ENCODE measurements at places on chromosomes 2 and 18.
A peak's percentile ranks its signal among the peaks of the same experiment; 100 is the strongest.

- no peak for DNase-seq
Measured at GRCh38 chr18:44681076-44681970, 635 bp downstream of the SETBP1 start.

GRCh38 chr2:174878537-174879147 lies 114.4 kb upstream of the CHRNA1 start:
- no peak for DNase-seq

- DNase-seq, result peak; percentile 41
Measured at GRCh38 chr18:2906704-2907549, 60.1 kb downstream of the EMILIN2 start.

- DNase-seq, result no peak
Measured at GRCh38 chr18:42509750-42510415, 554.8 kb downstream of the PIK3C3 start.

- DNase-seq, result no peak
Measured at GRCh38 chr2:200650195-200650594, 64.4 kb downstream of the AOX1 start.

- DNase-seq, result no peak
Measured at GRCh38 chr2:121038031-121038430, 247.0 kb downstream of the TFCP2L1 start.

- DNase-seq, result no peak
Measured at GRCh38 chr18:3525870-3526420, 76.0 kb downstream of the TGIF1 start.

- DNase-seq, result no peak
Measured at GRCh38 chr2:205323929-205324328, 358.4 kb upstream of the NRP2 start.

DNA sequence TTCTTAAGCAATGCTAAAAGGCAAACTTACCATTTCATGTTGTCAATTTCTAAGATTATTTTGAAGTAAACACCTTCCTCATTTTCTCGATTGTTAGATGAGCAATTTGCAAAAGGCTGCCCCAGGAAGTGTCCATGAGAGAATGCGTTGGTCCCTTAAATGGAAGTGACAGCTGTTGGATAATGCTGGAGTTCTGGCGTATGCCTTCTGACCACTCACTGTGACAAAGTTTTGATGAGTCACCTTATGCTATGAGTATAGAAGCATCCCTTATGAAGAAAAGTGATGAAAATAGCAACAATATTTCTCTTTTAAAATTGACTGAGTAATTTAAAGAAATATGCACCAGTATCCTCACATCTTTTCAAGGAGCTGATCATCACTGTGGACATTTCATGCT lies 1497.5 kb downstream of the DPP10 start:
- no peak for DNase-seq

DNA sequence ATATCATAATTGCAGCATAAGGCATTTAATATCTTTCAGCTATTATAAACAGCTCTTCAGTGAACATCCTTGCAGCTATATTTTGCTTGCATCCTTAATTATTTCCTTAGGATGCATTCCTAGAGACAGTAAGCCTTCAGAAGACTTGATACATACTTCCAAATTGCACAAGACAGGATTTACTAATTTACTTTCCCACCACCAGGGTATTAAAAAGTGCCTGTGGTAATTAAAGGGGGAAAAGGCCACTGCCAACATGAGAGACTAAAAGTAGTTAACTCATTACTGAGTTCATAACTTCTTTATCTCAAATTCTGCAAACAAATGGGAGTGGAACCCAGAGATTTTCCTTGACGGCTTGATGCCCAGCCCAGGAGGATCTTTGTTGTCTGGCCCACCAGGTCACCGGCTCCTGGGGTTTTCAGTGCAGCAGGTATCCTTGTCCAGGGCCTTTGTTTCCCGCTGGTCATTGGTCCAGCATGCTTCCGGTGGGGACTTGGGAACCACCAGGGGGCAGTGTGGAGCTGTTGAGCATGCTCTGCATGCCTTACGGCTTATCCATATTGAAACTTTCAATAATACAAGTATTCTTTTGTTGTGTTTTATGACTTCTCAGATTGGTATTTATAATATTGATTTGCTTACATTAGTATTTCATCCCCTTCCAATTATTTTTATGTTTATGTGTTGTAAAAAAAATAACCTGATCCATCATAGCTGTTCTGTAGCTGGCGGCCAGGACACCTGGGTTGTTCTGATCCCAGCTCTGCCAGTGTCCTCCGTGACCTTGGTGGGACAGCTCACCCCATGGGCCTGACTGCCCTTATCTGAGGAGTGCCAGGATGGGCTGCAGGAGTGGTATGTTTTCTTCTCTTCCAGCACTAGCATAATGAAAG lies 61.4 kb downstream of the TGOLN2 start:
- peak; percentile 77 for DNase-seq

- DNase-seq, result no peak
Measured at GRCh38 chr2:23269747-23270146, 115.2 kb upstream of the KLHL29 start.

GRCh38 chr2:73963385-73964120 lies 21.2 kb upstream of the TET3 start:
- DNase-seq, result no peak

- peak; percentile 30 for DNase-seq
Measured at GRCh38 chr2:37415128-37415820, 70.8 kb downstream of the QPCT start.

DNA sequence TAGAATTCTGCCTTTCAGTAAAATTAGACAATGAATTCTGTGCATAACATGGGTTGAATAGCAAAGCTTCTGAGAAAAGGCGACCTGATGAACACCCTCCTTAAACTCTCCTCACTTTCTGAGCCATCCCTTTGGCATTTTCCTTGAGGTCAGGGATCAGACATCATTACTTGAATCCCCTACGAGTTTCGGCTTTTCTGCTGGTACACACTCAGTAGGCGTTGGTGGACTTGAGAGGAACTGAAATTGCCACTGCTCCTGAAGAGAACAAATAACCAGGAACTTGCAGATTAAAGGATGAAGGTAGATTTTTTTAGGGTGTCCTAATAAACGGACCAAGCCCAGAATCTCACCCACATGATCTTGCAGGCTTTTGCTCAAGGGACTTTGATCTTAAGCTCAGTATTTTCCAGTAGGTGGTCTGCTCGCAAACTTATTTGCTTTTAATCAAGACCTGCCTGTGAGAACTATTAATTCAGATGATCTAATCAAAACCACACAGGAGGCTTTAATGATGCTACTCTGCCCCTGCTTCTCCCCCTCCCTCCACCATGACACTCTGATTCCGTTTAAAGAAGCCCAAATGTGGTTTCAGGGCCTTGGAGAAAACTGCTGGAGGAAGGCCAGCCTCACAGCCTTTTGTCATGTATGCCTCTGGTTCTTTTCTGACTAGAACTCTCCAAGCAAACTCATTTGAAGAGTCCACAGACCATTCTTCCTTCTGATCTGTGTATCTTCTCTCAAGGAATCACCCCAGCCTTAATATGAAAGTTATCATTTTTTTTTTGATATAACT lies 124.9 kb downstream of the PRKCE start:
- DNase-seq, result no peak

- no peak for DNase-seq
Measured at GRCh38 chr2:234691968-234692955, 195.4 kb upstream of the ARL4C start.

DNA sequence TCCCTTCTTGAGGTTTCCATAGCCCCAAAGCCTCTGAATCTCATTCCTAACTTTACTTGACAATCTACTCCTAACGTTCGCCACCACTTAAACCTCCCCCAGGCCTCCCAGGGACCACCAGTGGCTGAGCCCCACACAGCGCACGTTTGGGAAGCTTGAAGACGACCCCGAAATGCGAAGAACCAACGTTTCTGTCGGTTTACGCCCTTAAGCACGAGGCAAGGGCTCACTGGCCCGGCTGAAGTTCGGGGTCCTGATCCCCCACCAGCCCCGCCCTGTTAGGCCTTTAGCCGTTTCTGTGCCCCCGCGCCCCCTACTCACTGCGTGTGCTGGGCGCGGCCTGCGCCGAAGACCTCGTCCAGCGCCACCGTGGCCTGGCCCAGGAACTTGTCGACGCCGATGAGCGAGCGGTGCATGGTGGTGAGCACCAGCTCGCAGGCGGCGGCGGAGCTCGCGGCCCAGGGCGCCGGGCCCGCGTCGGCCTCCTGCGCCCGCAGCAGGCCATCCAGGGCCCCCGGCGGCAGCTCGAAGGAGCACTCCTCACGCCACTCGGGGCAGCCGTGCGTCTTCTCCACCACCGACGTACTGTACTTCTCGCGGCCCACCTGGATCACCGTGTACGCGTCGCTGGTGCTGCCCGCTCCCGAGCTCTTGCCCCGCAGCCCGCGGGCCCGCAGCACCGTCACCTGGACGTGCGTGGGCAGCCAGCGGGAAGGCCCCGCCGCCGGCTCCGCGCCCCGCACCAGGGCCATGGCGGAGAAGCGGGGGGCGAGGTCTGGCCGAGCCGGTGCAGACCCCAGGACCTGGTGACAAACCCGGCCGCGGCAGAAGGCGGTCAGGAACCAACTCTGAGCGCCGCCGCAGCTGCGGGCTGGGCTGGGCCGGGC lies 479 bp downstream of the RAB11FIP5 start:
- peak; percentile 43 for DNase-seq

GRCh38 chr2:20129331-20130159 lies 78.1 kb upstream of the LAPTM4A start:
- DNase-seq, result peak; percentile 89

GRCh38 chr2:159497256-159497655 lies 119.1 kb downstream of the BAZ2B start:
- peak; percentile 80 for DNase-seq

DNA sequence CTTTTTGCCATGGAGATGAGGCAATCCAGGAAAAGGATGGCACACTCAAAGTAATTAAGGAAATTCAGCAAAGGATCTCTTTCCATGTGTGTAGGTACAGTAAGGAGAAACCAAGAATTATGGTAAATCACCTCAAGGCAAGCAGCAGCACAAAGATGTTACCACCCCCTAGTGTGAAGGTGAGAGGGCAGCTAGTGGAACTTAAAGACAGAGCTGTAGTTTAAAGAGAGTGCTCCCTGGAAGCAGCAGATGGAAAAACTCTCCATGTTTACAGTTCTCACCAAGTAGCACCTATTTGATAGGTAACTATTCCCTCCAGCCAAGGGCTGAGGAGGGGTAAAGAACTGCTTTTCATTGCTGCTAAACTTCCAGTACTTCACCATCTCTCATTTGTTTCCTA lies 860.4 kb upstream of the CRIM1 start:
- DNase-seq, result no peak

DNA sequence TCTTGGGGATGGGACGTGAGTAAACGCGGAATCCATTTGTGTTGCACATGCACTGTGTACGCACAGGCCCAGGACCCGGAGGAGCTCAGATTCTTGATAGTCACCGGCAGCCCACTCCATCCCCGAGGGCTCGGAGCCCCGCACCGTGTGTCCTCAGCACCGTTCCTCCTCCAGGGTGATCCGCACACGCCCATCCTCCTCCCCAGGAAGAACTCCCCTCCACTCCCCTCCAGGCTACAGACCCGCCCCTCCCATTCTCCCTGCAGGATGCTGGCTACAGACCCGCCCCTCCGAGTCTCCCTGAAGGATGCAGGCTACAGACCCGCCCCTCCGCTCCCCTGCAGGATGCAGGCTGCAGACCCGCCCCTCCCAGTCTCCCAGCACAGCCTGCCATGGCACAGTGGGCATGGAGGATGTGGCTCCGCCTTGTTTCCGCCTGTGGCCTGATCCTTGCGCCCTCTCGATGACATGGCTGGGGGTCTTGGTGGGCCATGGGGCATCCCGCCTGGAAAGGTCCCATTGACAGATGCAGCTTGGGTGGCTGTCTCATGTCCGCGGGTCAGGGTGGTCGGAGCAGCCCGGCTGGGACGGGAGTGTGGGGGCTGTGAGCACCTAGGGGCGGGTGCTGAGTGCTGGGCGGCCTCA lies 14.1 kb downstream of the CTDP1 start:
- no peak for DNase-seq

DNA sequence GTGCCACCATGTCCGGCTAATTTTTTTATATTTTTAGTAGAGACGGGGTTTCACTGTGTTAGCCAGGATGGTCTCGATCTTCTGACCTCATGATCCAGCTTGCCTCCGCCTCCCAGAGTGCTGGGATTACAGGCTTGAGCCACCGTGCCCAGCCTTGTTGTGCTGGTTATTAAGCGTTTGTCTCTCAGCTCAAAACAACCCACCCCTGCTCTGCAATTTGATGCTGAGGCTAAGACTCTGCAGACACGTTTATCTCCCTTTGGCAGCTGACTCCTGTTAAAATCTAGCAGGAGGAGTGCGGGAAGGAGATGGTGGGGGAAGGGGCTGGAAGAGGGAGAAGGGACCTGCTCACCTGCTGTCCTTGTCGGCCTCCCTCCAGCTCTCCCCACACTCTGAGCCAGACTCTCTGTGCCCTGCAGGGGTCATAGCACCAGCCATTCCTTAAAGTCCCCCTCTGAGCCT lies 29.9 kb upstream of the IMPA2 start:
- DNase-seq, result no peak

DNA sequence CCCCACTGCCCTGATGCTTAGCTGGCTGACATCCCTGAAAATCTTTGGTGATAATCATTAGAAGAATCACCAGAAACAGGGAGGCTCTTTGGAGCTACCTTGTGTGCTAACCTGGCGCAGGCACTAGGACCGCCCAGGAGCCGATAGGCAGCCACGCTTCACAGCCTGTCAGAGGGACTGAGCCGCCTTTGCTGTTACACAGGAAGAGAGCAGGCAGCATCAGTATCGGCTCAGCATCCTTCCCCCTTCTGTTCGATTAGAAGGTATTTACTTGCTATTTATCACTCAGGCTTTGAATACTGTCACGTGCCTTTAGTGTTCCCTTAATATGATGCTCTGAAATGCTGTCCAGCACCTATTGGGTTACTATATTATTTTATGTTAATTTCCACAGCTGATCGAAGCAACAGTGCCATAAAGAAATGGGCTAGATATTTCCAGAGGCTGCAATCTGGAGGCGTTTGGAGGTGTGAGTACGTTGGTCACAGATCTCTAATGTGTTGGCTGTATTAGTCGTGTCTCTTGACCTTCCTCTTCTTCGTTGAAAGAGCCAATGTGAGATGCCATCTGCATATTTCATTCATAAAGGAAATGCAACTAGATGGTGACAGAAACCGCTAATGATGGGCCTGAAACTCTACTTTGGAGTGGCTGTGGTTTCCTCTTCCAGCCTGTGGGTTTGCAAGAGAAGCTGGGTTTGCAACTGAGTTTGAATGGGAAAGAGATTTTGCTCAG lies 110.4 kb upstream of the RAB27B start:
- no peak for DNase-seq

GRCh38 chr2:17600556-17601204 lies 60.2 kb downstream of the VSNL1 start:
- DNase-seq, result no peak

- no peak for DNase-seq
Measured at GRCh38 chr18:79881695-79882094, 69.8 kb downstream of the SLC66A2 start.

- no peak for DNase-seq
Measured at GRCh38 chr2:165699946-165700345, 94.1 kb downstream of the GALNT3 start.

- DNase-seq, result peak; percentile 87
Measured at GRCh38 chr2:10497797-10498251, 49.7 kb upstream of the ODC1 start.

- DNase-seq, result no peak
Measured at GRCh38 chr2:241770185-241770935, 6.3 kb upstream of the GAL3ST2 start.
